ENCODE measurements at places on chromosomes 6 and 20.

GRCh38 chr20:6611911-6612605 lies 155.4 kb upstream of the BMP2 start:
- DNase-seq, result no peak

DNA sequence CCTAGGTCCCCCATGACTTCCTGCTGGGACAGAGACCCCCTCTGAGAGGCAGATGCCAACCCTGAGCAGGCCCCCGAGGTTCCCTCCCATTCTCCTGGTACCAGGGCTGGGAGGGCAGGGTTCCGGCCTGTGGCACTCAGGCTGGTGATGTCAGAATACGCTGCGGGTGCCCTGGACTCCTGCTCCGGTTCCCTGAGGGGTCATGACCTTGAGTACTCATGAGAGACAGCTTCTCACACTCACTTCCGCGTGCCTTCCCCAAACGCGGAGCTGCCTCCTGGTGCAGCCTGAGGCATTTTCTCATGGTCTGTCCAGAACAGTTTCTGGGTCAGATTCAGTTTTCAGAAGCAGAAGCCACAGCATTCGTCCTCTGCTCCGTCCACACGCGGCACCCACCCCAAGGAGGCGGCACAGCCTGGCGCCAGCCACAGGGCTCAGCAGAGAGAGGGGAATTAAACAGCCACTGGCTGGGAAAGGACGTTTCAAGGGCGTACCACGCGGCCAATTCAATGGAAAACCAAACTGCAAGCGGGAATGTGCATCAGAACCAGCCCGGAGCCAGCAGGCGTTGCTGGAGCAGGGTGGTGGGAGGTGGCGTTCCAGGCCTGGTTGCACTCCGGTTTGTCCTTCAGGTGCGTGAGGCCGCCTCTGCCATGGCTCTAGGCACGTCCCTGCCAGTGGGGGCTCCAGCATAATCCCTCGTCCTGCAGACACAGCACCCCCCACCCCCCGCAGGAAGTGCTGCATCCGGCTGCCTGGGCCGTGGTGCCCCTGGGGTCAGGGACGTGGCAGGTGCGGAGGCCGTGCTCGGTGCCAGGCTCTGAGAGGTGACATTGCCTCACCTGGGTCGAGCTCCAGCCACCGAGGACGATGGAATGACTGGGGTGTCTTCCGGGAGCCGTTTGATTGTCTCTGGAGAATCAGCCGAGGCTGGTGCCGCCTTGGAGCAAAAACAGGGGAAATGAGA lies 58.3 kb upstream of the BHLHE23 start:
- DNase-seq, result no peak

DNA sequence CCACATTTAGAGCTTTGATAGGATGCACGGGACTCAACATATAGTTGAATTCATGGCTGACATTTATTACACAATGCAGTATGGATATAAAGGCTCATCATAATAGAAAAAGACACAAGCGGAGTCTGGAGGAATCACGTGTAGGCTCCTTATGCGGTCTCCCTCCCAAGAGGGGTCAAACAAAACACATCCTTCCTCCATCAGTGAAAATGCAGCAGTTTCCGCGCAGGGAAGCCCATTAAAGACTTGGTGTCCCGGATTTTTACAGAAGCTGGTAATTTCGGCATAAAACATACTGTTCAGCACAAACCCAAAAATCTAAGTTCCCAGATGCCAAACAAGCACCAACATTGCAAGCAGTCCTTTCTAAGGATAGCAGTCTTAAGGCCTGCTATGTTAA lies 1.1 kb downstream of the USP45 start:
- DNase-seq, result peak; percentile 9

DNA sequence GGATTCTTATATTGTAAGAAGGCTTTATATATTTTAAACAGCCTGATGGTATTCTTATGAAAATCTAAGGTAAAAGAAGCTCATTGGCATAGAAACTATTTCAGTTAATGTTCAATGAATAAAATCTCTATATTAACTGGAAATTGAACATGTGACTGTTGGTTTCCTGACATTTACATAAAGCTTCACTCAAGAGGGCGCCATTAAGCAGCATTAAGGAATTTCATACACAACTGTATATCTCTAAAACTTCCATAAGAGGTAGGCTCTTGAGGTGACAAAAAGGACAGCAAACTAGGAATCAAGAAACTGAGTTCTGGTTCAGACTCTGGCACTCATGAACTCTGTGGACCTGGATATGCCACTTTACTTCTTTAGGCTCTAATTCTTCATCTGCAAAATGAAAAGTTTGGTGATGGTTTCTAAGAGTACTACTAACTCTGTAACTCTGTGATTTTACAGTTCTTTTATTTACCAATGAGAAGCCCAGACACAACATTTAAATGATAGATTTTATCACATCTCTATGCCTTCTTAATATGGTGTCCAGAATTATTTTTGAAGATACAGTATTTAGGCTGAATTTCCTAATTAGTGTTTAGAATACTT lies 147.5 kb downstream of the FLRT3 start:
- DNase-seq, result peak; percentile 25

- DNase-seq, result no peak
Observed at GRCh38 chr20:58822748-58823730, 27.7 kb downstream of the GNAS-AS1 start.

DNA sequence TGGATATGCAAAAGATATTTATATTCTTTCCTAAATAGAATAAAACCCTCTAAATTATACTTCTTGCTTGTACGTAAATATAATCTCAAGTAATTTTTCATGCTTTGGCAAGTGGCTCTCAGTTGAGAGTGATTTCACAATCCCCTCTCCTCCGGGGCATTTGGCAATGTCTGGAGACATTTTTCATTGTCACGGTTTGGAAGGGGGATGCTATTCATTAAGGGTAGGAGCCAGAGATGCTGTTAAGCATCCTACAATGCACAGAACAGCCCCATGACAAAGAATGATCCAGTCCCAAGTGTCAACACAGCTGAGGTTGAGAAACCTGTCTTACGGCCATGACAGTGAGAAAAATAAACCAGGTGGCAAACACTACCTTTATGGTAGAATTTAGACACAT lies 75.7 kb downstream of the AGPAT4 start:
- DNase-seq, result no peak

DNA sequence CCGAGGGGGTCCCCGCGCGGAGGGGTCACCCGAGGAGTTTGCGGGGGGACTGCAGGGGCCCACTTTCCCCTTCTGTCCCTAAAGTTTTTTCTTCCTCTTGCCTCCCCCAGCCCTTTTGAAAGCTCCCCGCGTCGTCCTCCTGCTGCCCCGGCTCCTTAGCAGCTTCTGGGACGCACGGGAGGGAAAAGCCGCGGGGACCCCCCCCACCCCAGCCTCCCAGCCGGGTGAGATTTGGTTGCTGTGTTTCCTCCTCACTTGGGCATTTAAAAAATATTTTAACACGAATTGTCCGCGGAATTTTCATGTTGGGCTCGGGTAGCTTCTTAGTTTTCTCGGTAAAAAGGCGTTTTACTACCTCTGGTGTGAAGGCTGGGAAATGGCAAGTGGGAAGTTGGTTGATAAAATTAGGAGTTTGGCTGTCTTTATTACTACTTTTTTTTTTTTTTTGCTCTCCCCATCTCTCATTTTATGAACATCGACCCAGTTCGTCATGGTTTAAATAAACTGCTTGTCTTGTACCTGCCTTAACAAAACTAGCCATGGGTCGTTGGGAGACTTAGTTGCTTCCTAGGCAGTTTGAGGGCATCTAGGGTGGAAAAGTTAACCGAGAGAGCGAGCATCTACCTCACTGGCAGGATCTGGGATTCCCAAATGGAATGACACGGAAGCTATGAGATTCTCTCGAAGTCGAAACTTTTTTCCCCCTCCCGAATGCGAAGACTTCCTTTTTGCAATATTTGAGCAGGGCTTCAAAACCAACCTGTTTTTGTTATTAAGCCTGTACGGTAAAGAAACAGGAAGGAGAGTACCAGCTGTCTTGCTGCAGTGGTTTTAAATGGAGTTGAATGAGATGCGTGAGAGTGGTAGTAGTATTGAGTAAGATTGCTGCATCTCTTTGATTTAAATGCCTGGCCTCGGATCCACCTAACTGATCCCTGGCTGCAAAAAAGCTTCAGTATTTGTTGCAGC lies 868 bp downstream of the NCOA3 start:
- DNase-seq, result peak; percentile 61

Data from neural progenitor cell (in vitro differentiated cells).